Amygdala (tissue), 56 donors: ENCODE measurements at places on chromosomes 3 and 15.

- no peak for DNase-seq
Observed at GRCh38 chr3:108620250-108620649, 30.7 kb downstream of the DZIP3 start.

GRCh38 chr3:188267790-188268335 lies 113.9 kb downstream of the LPP start:
- no peak for DNase-seq

DNA sequence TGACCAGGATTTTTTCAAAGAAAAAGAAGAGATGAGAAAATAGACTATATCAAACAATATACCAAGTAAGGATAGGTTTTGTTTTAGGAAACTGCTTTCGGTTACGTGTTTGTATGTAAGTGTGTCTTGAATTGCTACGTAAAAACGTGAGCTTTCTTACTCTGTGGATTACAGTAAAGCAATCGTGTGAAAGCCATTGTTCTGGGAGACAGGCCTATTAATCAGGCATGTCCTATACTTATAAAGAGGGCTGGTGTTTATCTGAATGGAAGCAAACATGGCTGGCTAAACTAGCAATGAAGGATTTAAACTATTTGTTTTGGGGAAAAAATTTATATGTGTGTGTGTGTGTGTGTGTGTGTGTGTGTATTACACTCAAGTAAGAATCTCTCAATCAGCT lies 2.6 kb downstream of the EHHADH start:
- no peak for DNase-seq

DNA sequence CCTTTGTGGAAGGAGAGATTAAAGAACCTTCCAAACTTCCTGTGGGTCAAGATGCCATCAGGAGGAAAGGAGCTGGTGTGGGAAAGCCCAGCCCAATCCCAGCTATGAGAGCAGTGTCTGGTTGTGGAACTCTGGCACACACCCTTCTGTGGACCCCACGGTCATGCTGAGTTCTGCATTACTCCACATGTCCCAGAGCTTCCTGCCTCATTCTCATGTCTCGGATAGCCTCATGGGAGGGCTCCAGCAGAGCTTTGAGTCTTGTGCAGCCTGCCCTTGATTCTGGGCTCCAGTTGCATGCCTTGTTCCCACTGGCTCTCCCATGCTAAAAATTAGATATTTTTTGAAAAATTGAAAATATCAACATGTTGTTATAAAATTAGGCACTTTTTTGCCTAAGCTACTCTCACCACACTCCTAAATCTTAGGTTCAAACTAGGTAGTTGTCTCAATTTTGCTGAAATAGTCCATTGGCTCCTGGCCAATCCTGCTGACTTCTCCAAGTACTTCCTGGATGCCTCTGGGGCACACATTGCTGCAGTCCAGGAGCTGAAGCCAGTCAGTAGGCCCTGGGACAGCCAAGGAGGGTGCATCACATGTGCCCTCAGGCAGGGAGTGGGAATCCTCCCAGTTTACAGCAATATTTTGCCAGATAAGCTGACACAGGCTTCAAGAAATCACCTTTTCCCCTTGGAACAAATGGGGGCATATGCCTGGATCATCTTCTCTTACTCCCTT lies 144.3 kb downstream of the EEFSEC start:
- DNase-seq, result no peak

GRCh38 chr15:65204931-65205660 lies 6.2 kb downstream of the CILP start:
- no peak for DNase-seq

DNA sequence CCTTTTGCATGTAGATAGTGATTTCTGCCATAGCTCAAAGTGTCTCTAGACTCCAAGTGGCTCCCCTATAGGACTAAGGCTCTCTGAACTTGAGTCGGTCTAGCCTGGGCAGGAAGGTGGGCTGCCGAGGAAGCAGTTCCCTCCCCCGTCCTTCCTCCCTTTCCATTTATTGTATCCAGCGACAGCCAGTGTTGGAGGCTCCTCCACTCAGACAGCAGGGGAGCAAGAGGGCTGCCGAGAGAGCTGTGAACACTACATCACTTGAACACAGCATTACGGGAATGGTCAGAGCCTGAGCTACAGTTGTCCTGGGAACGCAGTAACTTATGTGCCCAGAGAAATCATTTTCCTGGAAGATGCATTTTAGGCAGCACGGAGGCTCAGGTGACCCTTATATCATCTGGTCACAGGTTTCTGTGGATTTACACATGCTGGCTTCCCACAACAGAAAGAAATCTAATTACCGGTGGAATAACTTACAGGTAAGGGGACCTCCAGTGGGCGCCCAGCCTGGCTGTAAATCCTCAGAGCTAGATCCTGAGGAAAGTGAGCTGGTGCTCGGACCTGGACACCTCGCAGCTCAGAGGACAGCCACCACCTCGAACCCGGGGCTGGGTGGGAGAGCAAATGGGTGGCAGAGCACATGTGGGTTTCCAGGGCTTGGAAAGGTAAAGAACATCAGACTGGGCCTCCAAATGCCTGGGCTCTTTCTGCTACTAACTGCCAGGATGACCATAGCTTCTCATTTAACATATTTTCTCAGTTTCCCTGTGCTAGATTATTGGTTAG lies 197.1 kb downstream of the UACA start:
- no peak for DNase-seq

- no peak for DNase-seq
Observed at GRCh38 chr3:129313665-129314385, 35.2 kb downstream of the HMCES start.

DNA sequence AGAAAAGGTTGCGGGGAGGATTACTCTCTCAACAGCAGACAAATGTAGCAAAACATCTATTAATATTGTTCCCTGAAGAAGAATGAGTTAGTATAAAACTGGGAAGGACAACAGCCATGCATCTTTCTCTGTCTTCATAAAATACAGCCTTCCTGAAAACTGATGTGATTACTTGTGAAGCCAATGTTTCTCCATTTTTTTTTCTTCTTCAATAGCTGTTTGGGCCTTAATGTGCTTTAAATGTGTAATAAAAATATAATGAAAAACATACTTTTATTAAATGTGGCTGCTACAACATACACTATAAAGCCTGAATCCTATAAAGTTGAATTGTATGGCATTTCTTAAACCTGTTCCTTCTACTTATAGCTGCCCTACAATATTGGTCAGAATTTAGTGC lies 146.3 kb upstream of the LMCD1 start:
- no peak for DNase-seq

- DNase-seq, result no peak
Observed at GRCh38 chr3:71723452-71724170, 1.6 kb downstream of the EIF4E3 start.

GRCh38 chr3:159660326-159660725 lies 328.3 kb upstream of the IL12A start:
- no peak for DNase-seq

DNA sequence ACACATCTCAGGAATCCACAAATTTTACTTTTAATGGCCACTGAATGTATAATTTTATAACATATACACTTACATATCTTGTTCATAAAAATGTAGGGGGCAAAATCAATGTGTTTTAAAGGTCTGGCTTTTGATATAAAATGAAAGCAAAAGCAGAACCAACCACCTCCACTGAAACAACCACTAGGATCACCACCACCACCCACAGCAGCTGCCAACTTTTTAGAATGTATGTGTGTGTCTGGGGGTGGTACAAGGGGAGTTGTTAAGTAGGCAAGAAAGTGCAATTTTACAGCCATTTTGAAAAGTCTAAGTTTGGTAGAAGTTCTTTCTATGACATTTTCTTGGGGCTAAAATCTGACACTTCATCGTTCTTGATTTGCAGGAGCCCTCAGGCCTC lies 44.0 kb downstream of the OTOL1 start:
- DNase-seq, result no peak

GRCh38 chr3:186374376-186374775 lies 12.3 kb upstream of the DGKG start:
- no peak for DNase-seq

GRCh38 chr3:65006300-65006739 lies 318.5 kb upstream of the ADAMTS9 start:
- no peak for DNase-seq

GRCh38 chr15:48435321-48435720 lies 104.1 kb downstream of the DUT start:
- no peak for DNase-seq
